ENCODE measurements at places on chromosomes 1 and 21.

DNA sequence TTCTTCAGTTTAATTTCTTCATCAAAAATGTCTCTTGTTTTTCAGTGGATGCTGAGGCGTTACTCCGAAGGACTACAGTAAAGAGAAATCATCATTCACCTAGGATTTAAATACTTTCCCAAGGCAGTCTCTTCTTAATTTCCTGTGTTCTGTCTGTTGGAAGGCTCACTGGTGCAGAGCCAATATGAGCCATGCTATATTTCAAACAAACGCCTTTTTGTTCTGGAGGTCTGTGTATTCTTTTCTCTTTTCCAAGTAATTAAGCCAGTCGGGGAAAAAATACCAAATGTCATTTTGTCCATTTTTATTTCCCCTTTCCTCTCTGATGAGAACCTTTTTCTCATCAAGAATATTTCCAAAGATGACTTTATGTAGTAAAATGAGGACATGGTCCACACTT lies 206.5 kb downstream of the RWDD3 start:
- no peak for DNase-seq

GRCh38 chr1:39238476-39238875 lies 34.0 kb downstream of the MACF1 start:
- no peak for DNase-seq

GRCh38 chr1:218665221-218665620 lies 320.1 kb downstream of the TGFB2 start:
- DNase-seq = no peak

- no peak for DNase-seq
Measured at GRCh38 chr1:147534386-147534785, 6.9 kb upstream of the BCL9 start.

GRCh38 chr1:160742428-160743127 lies 3.5 kb downstream of the SLAMF7 start:
- no peak for DNase-seq

- DNase-seq = no peak
Measured at GRCh38 chr1:36455386-36455785, 5.1 kb upstream of the OSCP1 start.

GRCh38 chr1:10841118-10841517 lies 44.7 kb upstream of the CASZ1 start:
- no peak for DNase-seq
